ENCODE measurements at places on chromosomes 6 and 20. TPM values are rescaled to one million over a fixed set of nuclear protein-coding genes. Genes with fewer than 3 reads are reported as not detected.

SCUBE3 gene
- not detected for total RNA-seq

NT5E gene
- 171 TPM for total RNA-seq

OR2H2 gene
- total RNA-seq, result not detected

LY6G6F gene
- total RNA-seq, result not detected

TFAP2A gene
- total RNA-seq, result 26.6 TPM

SLC17A4 gene
- total RNA-seq, result not detected

PACSIN1 gene
- total RNA-seq, result 0.20 TPM

SERINC1 gene
- total RNA-seq, result 153 TPM

ULBP3 gene
- 10.5 TPM for total RNA-seq

PLA2G7 gene
- total RNA-seq, result 0.57 TPM

UNC5CL gene
- 0.20 TPM for total RNA-seq

PTCRA gene
- total RNA-seq, result not detected

PNPLA1 gene
- 0.05 TPM for total RNA-seq

GRM4 gene
- not detected for total RNA-seq

SIRPB2 gene
- not detected for total RNA-seq

LY86 gene
- not detected for total RNA-seq

ADTRP gene
- total RNA-seq, result 1.4 TPM

ISM1 gene
- not detected for total RNA-seq

C20orf141 gene
- not detected for total RNA-seq

COL12A1 gene
- 147 TPM for total RNA-seq

CLVS2 gene
- total RNA-seq, result not detected

AKAP12 gene
- 28.4 TPM for total RNA-seq

KCNS1 gene
- 1.5 TPM for total RNA-seq

PRDM1 gene
- 8.0 TPM for total RNA-seq

LGSN gene
- total RNA-seq, result 0.07 TPM
